ENCODE measurements at places on chromosomes 2 and 18. TPM values are rescaled to one million over a fixed set of nuclear protein-coding genes. Genes with fewer than 3 reads are reported as not detected.
A peak's percentile ranks its signal among the peaks of the same experiment; 100 is the strongest.

- no peaks in the 10 kb centered on the region for H3K36me3 ChIP-seq
- H3K27ac ChIP-seq = no peak overlapping the region
- H3K4me1 ChIP-seq = peaks cover 7% of the 10 kb centered on the region
- H3K27me3 ChIP-seq = no peaks in the 10 kb centered on the region
- no peak for DNase-seq
These were observed 50.8 kb upstream of the SMAD7 start for GRCh38 chr18:49001587-49001986.

DNA sequence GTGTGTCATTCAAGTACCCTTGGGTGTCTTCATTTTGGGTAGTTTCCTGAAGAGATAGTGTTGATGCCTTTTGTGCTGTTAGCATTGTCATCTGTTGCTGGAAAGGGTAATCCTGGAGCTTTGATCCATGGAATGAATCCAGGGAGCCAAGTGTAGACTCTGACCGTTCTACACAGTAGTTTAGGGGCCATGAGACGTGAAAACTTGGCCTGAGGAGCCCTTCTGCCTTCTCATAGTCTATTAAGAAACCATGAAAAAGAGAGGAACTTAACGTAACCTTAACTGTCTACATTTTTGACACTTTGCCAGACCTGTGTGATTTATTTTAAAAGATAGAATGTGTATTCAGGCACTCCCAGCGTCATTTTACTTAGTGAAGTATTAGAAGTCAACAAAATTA lies 194.0 kb downstream of the BABAM2 start:
- no peak for DNase-seq
- no peaks in the 10 kb centered on the region for H3K27me3 ChIP-seq
- no peak overlapping the region for H3K27ac ChIP-seq
- no peaks in the 10 kb centered on the region for H3K4me1 ChIP-seq
- no peak overlapping the region for H3K4me3 ChIP-seq

DNA sequence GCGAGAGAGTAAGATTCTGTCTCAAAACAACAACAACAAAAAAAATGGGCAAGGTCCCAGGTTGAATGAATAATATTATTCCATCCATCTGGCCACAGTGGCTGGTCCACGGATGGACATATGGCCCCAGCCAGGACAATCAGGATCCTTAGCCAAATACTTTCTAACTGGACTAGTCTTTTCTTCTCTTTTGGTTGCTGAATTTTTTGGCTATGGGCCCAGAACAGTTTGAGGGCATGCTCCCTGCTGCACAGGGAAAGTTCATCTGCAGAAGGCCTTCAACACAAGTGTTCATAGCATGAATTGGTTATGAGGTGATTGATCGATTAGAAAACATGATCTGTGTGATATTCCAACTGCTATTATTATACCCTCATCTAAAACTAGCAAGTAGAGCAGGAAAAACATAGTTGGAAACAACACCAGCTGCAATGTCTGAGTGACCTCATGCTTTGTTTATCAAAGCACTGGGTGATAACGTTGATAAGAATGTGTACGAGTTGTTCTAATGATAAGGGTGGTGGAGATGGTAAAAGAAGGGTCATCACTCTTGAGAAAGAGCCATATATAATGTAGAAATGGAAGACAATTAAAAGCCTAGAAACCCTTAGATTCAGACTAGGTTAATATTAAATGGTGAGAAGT lies 47.8 kb upstream of the RNF103 start:
- peaks cover 20% of the 10 kb centered on the region for H3K4me1 ChIP-seq
- no peak overlapping the region for H3K4me3 ChIP-seq
- DNase-seq = peak; percentile 68
- no peaks in the 10 kb centered on the region for H3K36me3 ChIP-seq

- no peak for DNase-seq
- no peak overlapping the region for H3K4me3 ChIP-seq
- H3K36me3 ChIP-seq = peaks cover 2% of the 10 kb centered on the region
These were observed 131.6 kb upstream of the IL1R2 start for GRCh38 chr2:101860157-101860556.

Gene COBLL1
- total RNA-seq = 38.1 TPM

DNA sequence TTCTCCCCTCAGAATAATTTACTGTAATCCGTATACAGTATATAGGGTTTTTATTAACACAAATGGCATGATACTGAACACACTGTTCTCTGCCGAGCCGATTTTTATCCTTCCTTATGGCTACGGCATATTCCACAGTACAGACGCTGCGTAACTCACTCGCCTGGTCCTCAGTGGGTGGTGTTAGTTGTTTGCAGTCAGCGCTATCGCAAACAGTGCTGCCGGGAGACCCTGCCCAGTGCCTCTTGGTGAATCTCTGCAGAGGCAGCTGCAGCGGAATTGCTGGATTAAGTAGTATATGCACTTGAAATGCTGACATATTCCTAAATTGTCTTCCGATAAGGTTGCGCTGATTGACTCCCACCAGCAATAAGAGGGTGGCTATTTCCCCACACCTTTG lies 73.9 kb downstream of the MARCO start:
- no peaks in the 10 kb centered on the region for H3K27me3 ChIP-seq
- H3K27ac ChIP-seq = no peak overlapping the region
- H3K4me3 ChIP-seq = no peak overlapping the region

Gene ALMS1
- total RNA-seq = 5.9 TPM

Gene ST3GAL5
- 8.6 TPM for total RNA-seq

DNA sequence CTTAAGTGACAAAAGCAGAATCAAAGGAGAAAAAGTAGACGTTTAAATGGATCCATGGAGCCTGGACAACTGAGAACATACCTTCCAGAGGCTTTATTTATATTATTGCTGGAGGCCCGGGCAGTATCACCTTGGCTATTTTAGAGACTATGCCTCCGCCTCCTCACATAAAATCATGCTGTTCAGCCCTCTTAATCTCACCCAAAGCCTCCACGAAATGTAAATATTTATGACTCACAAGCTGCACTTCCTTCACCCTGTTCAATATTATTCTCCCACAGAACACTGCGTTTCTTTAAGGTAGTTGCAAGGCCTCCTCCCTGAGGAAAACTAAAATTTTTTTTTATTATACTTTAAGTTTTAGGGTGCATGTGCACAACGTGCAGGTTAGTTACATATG lies 478.6 kb upstream of the ACVR2A start:
- H3K4me3 ChIP-seq = no peak overlapping the region
- H3K4me1 ChIP-seq = no peaks in the 10 kb centered on the region
- H3K27ac ChIP-seq = no peak overlapping the region

DNA sequence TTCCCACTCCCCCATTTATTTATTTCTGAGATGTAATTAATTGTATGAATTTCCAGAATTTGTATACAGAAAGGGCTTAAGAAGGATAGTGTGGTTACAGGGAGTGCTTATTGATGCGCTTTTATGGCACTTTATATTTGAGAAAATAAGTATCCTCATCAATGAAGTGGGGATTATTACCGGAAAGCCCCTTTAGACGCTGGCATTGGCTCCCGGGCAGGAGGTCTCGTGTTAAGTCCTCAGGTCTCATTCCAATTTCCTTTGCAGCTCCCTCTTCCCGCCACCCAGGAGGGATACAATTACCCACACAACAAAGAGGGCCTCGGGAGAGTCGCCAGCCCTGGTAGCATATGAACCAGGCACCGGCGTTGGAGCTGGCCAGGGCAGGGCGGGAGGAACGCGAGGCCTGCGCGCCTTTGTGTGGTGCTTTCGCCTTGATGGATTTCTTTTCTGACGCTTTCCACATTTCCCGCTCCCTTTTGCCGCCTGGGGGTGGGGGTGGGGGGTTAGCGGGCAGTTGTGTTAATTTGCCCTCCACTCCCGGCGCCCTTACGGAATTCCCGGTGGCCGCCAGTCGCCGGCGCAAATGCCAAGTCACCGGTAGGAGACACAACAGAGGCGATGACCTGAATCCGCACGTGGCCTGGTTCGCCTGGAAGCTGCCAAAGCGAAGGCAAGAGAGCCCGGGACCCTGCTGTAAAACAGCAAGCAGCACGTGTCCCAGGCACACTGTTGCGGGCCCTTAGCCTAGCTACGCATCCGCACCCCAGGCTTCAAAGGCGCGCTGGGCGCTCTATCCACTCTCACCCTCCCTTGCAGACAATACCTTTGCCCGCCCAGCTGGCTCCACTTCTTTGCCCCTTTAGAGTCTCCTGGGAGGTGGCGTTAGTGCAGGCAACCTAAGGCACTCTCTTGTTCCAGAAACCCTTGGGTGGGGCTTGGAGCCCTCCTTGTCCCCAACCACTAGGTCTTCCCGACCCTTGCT lies 3.3 kb downstream of the GAD1 start:
- H3K27me3 ChIP-seq = peaks cover 19% of the 10 kb centered on the region
- no peak overlapping the region for H3K4me3 ChIP-seq
- no peak for DNase-seq
- H3K27ac ChIP-seq = no peak overlapping the region
- H3K4me1 ChIP-seq = no peaks in the 10 kb centered on the region
- H3K36me3 ChIP-seq = no peaks in the 10 kb centered on the region

Gene TRIM43
- not detected for total RNA-seq

DNA sequence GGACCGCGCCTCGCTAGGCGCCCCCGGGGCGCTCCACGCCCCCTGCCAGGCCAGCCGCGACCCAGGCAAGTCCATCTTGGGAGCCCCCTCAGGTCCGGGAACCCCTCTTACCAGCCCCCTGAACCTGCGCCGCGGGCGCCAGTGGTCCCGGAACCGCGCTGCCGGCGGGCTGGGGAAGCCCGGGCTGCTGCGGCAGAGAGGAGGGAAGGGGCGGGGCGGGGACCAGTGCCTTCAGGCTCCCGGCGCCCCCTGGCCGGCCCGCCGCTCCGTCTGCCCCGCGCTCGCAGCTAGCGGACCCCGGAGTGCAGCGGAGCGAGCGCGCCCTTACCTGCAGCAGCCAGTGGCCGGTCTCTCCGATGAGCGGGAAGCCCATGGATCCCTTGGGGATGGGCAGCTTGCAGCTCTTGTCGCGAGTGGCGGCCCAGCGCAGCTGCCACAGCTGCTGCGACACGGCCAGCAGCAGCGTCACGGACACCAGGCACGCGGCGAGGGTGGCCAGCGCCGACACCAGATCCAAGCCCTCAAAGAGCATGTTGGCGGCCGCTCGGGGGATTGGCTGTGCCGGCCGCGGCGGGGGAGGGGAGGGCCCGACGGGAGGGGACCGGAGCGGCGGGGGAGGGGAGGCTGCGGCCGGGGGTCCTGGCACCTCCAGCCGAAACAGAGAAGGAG lies at the start of gene CYP26B1:
Gene CYP26B1, minus strand, starts transcription at position 560 of the 669 bp plus-strand sequence. Its CDS starts 28 bp downstream, at position 532.
- H3K4me3 ChIP-seq = peak within 1 kb of the TSS; percentile 42
- H3K27ac ChIP-seq = no peak within 1 kb of the TSS
- peaks cover 59% of the 10 kb centered on the region for H3K4me1 ChIP-seq
- no peaks in the 10 kb centered on the region for H3K27me3 ChIP-seq

GRCh38 chr18:7755753-7756475 lies 188.8 kb downstream of the PTPRM start:
- no peak for DNase-seq
- no peak overlapping the region for H3K4me3 ChIP-seq
- no peaks in the 10 kb centered on the region for H3K36me3 ChIP-seq
- H3K27ac ChIP-seq = peak overlapping the region; percentile 61
- no peaks in the 10 kb centered on the region for H3K27me3 ChIP-seq

DNA sequence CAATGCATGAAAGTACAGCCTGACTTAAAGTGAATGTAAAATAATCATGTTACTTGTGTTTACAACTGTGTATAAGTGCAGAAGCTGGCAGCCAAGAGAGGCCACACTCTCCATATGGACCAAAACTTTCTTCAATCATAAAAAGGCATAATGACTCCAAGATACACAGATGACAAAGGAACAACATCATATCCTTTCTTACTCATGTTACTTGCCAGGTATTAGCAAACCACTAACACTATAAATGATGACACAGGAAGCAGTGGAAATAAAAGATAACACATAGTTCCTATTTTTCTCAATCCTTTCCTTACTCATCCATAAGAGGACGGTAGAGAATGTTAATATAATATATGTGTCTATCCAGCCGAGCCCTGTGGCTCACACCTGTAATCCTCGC lies 400.0 kb upstream of the CDH2 start:
- no peaks in the 10 kb centered on the region for H3K4me1 ChIP-seq
- no peak overlapping the region for H3K27ac ChIP-seq
- H3K36me3 ChIP-seq = no peaks in the 10 kb centered on the region
- no peak for DNase-seq

DNA sequence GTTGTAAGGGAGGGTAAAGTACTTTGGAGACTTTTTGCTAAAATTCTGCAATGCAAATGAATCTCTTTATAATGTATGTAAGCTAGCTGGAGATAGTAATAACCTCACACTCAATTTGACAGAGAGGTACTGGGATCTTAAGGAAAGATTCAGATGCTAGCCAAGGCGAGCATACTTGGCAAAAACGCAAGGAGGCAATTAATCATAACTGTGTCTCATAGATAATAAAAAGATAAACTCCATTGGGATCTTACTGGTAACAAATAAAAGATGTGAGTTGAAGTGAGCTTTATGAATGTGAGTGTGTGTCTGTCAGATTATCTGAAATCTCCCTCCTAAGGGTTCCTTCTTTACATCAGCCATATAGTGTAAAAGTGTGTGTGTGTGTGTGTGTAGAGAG lies 533.0 kb downstream of the TMX3 start:
- no peaks in the 10 kb centered on the region for H3K4me1 ChIP-seq
- H3K27ac ChIP-seq = no peak overlapping the region
- H3K27me3 ChIP-seq = no peaks in the 10 kb centered on the region

DNA sequence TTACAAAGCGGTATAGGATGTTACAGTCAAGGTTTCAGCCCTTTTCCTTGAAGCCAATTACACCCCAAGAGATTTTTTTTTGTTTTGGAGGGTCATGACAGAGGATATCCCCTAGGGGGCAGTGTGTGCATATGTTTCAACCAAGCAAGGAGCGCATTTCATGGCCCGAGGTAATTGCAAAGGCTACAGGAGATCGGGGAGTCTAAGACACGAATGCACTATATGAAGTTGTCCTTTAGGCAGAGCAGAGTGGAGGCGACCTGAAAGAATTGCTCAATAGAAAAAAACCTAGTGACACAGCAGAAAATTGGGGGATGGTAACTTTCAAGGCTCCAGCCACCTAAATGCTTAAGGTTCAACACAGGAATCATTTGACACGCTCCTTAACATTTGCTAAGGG lies 219.8 kb upstream of the PARD3B start:
- no peaks in the 10 kb centered on the region for H3K4me1 ChIP-seq
- peak; percentile 67 for DNase-seq
- no peak overlapping the region for H3K4me3 ChIP-seq
- no peaks in the 10 kb centered on the region for H3K27me3 ChIP-seq
- H3K27ac ChIP-seq = no peak overlapping the region

GRCh38 chr18:67290421-67290820 lies 226.1 kb downstream of the DSEL start:
- no peaks in the 10 kb centered on the region for H3K4me1 ChIP-seq
- H3K27me3 ChIP-seq = no peaks in the 10 kb centered on the region
- H3K27ac ChIP-seq = no peak overlapping the region
- no peaks in the 10 kb centered on the region for H3K36me3 ChIP-seq
- H3K4me3 ChIP-seq = no peak overlapping the region
- no peak for DNase-seq

Gene PROKR1
- total RNA-seq = not detected

Gene RTP5
- not detected for total RNA-seq

- H3K4me1 ChIP-seq = no peaks in the 10 kb centered on the region
- no peak overlapping the region for H3K27ac ChIP-seq
- DNase-seq = peak; percentile 55
- H3K27me3 ChIP-seq = no peaks in the 10 kb centered on the region
These were observed 22.3 kb upstream of the GPR17 start for GRCh38 chr2:127623388-127624319.

- no peaks in the 10 kb centered on the region for H3K36me3 ChIP-seq
- DNase-seq = peak; percentile 37
- no peaks in the 10 kb centered on the region for H3K4me1 ChIP-seq
- no peak overlapping the region for H3K4me3 ChIP-seq
These were observed 158.8 kb upstream of the SLC39A10 start for GRCh38 chr2:195498176-195498575.
